NCI-H345 (cell line): ENCODE measurements at places on chromosomes 3 and 15.

- no peak for DNase-seq
Measured at GRCh38 chr3:45597171-45597570, 2.6 kb downstream of the LIMD1 start.

DNA sequence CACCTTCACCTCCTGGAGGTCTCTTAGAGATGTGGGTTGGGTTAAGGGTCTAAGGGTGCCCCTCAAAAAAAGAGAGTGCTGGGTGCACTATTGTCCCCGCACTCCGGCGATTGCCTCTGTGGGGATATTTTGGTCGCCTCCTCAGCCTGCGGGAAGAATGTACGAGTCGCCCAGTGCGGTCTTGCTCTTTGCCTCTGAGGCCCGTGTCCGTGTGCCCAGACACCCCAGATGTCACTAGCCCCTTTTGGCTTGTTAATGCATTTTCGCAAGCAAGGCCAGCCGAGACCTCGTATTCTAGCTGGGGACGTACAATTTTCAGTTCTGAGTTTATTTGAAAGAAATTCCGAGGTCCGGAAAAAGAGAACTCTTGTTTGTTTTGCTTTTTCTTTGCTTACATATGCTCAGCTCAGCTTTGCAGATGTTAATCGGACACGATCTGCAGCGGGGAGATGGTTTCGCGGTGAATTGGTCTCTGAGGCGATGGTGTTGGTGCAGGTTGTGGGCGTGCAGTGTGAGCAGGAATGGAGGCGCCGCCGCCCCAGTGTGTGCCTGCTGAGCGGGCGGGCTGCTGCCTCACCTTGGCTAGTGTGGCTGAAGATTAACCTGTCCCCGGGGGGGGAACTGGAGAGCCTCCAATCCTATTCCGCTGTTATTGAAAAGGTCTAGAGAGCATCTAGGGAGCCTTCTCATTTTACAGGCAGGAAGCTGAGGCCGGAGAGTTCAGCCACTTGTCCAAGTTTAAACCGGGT is 1.4 kb downstream of the ST6GAL1 start:
- peak; percentile 37 for DNase-seq

- peak; percentile 85 for DNase-seq
Measured at GRCh38 chr15:33941279-33942063, 26.8 kb upstream of the CHRM5 start.

GRCh38 chr15:40421246-40422157 is 15.9 kb downstream of the IVD start:
- peak; percentile 57 for DNase-seq

GRCh38 chr15:70806992-70807712 is 43.8 kb upstream of the UACA start:
- no peak for DNase-seq

DNA sequence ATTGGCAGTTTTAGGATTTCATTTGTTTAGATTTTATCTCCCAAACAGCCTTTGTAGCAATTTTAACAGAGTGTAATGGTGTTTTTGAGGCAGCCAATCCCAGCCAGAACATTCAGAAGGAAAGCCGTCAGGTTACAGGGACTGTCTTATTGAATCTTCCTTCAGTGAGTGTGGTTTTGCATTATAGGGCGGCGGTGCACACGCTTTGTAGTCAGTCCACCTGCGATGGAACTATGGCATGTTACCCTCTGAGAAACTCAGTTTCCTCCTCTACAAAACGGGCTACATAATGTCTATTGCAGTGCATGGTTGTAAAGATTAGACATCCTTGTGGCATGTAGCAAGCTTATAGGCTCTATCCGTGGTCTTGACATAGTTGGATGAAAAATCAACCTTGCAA is 1.0 kb downstream of the LRRC28 start:
- no peak for DNase-seq

GRCh38 chr3:26920646-26921478 is 298.3 kb downstream of the LRRC3B start:
- peak; percentile 37 for DNase-seq

- no peak for DNase-seq
Measured at GRCh38 chr3:182711261-182711683, 82.0 kb upstream of the ATP11B start.

GRCh38 chr3:81565041-81565440 is 196.4 kb downstream of the GBE1 start:
- no peak for DNase-seq

DNA sequence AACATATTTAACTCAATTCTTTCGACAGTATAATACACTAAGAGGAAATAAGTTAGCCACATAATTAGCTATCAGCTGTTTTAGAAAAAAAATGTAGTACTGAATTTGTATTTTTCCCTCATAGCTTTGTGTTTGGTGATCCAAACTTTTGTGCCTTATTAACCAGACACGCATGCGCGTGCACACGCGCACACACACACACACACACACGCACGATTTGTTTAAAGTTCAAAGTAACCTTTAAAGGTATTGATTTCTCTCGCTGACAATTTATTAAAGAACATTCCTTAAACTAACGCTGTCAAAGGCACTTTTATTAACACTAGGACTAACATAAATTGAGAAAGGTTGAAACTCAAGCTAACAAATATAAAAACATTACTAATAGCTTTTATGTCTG is 198.9 kb downstream of the ROBO1 start:
- DNase-seq = no peak
